Fibroblast of skin of back (primary cell): ENCODE measurements at places on chromosomes 6 and 20.
A peak's percentile ranks its signal among the peaks of the same experiment; 100 is the strongest.

DNA sequence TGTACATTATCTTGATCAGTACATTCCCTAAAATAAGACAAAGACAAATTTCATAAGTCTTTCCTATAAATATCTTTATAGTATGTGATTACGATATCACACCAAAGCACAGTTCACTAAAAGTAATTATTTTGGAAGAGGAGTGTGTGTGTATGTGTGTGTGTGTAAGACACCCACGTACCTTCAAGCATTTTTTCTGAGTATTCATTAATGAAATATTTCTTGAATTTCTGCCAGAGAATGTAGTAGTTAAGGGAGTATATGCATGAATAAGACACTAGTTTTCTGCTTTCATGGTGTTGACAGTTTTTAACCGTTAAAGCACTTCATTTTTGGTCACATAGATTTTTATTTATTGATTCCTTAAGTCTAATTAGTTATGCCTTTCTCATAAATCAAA is 36.8 kb downstream of the MANEA start:
- DNase-seq = no peak

GRCh38 chr20:10619427-10619826 is 54.4 kb downstream of the JAG1 start:
- peak; percentile 97 for DNase-seq

- no peak for DNase-seq
These were observed 125.3 kb downstream of the SASH1 start for GRCh38 chr6:148467926-148468325.

GRCh38 chr6:12241493-12242175 is 48.5 kb upstream of the EDN1 start:
- DNase-seq = no peak

- DNase-seq = no peak
These were observed 15.0 kb upstream of the MRAP2 start for GRCh38 chr6:84018453-84019061.

GRCh38 chr6:115885636-115886366 is 174.9 kb downstream of the FRK start:
- no peak for DNase-seq

DNA sequence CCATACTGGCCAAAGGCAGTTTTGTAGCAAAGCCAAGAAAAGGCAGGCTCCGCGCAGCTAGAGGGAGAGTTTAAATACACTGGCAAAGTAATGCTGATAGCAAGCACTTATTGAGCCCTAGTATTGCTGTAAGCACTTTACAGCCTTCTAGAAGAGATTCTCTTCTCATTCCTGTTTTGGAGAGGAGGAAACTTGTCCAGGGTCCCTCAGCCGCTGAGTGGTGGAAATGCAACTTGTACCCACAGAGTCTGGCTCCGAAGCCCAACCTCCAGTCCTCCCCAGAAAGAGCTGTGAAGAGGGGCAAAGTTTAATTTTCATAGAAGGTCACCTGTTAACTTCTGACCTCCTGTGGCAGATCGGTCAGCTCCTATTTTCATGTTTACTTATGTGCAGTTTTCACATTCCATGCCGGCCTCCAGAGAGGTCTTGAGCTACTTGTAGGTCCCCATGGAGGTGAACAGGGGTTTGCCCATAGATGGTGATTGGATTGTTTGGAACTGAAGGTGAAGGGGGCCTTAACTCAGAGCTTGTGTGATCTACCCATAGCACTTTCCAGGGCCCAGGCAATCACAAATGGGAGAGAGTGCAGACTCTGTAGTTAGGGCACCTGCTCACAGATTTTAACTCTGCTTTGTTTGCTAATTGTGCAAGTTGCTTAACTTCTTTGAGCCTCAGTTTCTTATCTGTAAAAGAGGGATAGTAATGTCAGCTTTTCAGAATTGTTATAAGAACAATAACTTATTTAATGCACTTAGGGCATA is 70.7 kb downstream of the LYRM2 start:
- DNase-seq = no peak
